Sigmoid colon (tissue), 7 donors: ENCODE measurements at places on chromosomes 1 and 21. TPM values are rescaled to one million over a fixed set of nuclear protein-coding genes. Genes with fewer than 3 reads are reported as not detected.

The SPOCD1 gene
- not detected for total RNA-seq

The CEP104 gene
- total RNA-seq = 21.6 TPM

The PRKAA2 gene
- 25.3 TPM for total RNA-seq

DNA sequence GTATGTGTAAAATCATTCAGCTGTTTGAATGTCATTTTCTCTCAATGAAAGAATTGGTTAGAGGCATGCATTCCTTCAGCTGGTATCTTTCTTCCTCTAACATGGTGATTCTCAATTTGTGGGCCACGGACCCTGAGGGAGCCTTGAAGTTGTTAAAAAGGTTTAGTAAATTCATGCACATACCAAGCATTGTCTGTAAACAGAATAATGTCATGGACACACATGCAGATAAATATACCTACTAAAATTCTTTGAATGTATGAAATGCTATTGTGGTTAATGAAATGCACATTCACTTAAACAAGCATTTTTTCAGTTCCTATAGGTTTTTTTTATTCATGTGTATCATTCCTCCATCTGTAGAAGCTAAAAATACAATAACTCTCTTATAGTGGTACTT lies 65.4 kb downstream of the PBX1 start:
- H3K27ac ChIP-seq = no peak overlapping the region
- DNase-seq = no peak
- H3K4me3 ChIP-seq = no peak overlapping the region

- no peak overlapping the region for H3K27ac ChIP-seq
- H3K4me3 ChIP-seq = no peak overlapping the region
- H3K36me3 ChIP-seq = no peaks in the 10 kb centered on the region
- H3K4me1 ChIP-seq = no peaks in the 10 kb centered on the region
- DNase-seq = no peak
- H3K27me3 ChIP-seq = no peaks in the 10 kb centered on the region
These were observed 281.8 kb downstream of the BARHL2 start for GRCh38 chr1:90435351-90435750.

GRCh38 chr1:96416701-96417444 lies 304.7 kb upstream of the PTBP2 start:
- no peak overlapping the region for H3K4me3 ChIP-seq
- H3K27me3 ChIP-seq = no peaks in the 10 kb centered on the region
- no peaks in the 10 kb centered on the region for H3K36me3 ChIP-seq
- no peaks in the 10 kb centered on the region for H3K4me1 ChIP-seq
